Hematopoietic multipotent progenitor cell treated with erythropoietin and hydrocortisone succinate and interleukin-3 and kit ligand, for 4 days (in vitro differentiated cells): ENCODE measurements at places on chromosomes 11 and 22.

DNA sequence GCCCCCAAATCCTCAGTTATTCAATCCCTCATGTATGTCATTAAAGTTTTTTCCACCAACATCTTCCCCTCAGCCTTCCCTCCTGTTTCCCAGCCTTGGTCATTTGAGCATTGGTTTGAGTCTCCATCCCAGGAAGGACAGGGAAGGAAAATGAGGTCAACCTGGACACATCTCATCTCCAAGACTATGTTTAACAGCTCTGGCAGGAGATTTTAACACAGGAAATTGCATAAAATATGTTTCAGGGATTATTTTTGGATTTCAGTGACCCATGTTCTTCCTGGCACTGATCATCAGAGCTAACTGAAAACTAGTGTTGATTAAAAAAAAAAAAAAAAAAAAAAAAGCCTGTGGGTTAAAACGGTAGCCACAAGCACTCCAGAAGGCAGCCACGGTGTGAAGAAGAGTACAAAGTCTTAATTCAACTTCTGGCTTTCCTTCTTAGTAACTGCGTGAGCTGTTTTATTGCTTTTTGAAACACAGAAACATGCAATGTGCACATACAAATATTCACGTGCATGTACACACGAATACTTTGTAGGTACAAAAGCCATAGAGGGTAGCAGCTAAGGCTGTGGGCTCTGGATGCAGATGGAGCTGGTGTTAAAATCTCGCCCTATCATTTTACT lies 164.4 kb upstream of the DDI1 start:
- no peak for DNase-seq

- DNase-seq = no peak
Measured at GRCh38 chr11:70365544-70365927, 32.8 kb upstream of the CTTN start.

DNA sequence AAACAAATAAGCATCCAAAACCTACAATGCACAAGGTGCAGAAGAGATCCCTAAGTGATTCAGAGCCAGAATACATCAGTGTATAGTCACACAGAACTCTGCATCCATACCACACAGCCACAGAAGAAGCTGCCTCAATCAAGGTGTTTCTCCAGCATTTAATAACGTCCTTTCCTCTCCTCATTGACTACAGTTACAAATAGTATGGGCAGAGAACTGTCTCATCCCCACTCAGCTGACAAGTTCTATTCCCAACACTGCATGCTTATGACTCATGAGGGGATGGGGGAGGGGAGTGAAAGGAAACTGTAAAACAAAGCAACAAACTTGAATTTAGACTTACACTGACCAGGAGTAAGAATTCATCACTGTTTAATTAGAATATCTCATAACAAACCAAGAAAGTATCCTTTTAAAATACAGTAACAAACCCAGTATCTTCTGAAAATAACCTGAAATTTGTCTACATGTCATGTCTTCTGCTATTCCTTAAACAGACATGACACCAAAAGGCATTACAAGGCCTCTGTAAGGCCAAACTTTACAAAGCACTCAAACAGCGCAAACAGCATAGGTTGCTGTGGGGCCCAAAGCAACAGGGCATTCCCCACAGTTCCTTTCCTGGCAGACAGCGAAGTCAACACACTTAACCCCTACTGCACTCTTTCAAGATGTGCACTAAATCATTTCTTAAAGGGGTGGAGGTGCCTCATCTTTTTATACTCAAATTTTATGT lies 29.3 kb downstream of the CELF1 start:
- peak; percentile 60 for DNase-seq

DNA sequence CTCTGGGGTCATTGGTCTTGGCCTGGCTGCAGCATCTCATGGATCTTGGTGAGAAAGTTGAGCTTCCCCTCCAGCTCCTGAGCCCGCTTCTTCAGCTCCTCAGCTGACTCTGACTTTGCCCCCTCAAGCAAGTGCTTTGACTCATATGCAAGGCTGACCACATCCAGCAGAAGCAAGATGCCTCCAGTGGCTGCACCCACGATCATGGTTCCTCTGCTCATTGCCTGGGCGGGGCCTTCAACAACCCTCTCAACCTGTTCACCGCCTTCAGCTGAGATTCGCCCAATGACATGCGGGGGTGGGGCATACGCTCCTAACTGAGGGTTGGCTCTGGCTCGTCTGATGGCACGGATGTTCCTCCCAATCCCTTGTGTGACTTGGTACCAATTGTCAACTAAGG lies 11.9 kb downstream of the APOL2 start:
- no peak for DNase-seq

GRCh38 chr11:58654908-58655296 lies 32.4 kb downstream of the CNTF start:
- no peak for DNase-seq

DNA sequence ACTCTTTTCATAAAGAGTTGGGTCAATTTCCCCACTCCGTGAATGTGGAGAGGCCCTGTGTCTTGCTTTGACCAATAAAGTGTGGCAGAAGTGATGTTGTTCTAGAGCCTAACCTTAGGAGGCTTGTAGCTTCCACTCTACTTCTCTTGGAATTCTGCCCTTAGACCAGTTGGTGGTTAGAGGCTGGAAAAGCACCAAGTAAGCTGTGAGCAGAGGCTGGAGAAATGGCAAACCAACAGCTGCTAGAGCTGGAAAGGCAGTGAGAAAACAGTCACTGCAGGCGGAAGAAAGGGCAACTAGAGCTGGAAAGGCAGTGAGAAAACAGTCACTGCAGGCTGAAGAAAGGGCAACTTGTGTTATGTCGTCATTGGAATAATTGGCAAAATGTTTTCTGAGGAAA lies 29.8 kb upstream of the MSANTD2 start:
- DNase-seq = no peak

DNA sequence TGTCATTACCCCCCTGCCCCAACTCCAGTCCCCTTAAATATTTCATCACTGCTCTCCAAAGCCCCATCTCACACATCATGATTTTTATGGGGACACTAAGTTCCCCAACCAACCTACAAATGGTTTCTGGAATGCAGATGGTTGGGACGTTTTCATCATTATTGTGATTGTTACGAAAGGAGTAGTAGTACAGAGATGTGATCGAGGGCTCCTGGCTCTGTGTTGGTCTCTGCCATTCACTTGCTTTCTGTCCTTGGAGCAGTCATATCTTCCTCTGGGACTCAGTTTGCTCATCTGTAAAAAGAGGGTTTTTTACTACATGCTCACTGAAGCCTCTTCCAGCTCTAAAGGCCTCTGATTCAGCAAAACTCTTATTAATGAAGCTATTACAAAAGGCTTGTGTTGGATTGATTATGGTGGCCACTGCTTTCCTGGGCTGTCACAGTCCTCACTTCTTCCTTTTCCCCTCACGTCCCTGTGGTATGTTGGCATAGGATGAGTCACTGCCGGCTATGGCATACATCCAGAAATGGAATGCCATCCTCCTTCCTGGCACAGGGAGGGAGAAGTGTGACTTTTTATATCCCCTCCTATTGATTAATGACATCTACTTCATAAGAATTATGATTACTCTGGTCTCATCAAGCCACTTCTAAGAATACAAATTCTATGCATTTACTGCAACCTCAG lies 593.7 kb downstream of the METTL15 start:
- no peak for DNase-seq

DNA sequence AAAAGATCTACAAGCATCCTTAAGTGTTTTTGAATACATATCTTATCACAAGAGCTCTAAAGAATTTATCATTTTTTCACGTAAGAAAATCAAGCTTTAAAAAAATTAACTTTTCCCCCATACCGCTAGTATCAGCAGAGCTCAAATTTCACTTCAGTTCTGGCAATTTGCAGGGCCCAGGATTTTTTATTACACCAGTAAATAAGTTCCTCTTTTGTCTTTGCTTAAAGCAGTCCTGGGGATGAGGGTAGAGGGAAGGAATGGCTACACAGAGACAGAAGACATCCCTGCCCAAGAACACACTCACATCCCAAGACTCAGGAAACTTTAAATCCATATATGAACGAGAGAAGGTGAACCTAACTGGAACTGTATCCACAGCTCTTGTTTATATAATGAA lies 22.6 kb upstream of the SORL1 start:
- DNase-seq = peak; percentile 44

DNA sequence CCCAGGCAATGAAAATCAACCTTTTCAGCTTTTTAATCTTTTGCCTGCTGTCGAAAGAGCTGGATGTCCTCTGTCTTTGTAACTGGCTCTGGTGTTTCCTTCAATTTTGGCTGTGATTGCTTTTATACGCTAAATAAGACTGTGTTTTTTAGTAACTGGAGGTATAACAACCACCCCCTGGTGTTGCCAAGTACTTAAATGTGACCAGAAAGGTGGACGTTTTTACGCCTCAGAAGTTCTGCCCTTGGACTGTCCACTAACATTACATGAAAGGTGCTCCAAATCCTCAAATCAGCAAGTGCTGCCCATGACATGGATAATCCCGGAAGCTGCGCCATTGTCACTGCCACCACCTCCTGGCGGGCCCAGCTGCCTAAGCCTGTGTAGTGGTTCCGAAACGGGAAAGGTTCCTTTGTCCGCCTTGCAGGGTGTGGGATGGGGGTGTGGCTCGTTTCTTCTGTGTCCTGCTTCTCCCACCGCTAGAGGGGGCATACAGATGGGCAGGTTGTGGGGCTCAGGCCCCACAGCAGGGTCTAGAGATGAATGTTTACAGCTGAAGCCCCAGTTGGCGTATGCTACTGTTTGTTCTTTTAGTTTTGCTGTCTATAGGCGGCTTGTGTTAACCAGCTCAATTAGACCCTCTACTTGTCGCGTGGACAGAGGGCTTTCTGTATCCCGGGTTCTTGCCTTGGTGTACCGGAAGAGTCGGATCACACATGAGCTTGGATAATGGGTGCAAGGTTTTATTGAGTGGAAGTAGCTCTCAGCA lies 82.2 kb upstream of the SEPTIN5 start:
- peak; percentile 82 for DNase-seq

DNA sequence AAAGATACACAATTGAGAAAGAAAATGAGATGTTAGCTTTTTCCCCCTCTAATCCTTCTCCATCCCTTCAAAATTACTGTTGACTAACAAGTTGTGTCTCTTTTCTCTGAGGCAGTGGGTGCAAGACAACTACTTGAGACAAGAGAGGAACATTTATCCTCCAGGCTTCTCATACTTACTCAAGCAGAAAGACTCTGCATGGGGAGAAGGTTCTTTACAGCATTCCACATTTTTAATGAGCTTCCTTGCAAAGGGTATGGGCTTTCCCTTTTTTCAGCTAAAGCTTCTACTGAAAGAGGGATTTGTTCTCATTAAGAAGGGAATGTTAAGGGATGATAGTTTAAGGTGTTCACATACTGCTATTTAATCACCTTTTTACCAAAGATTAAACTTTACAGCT lies 47.8 kb downstream of the PAX6 start:
- DNase-seq = no peak

- DNase-seq = no peak
Measured at GRCh38 chr11:121132211-121132976, 31.4 kb downstream of the TECTA start.

- no peak for DNase-seq
Measured at GRCh38 chr22:44888491-44889254, 121.1 kb downstream of the PHF21B start.

- DNase-seq = peak; percentile 59
Measured at GRCh38 chr11:1293619-1294015, 15.8 kb downstream of the TOLLIP start.

DNA sequence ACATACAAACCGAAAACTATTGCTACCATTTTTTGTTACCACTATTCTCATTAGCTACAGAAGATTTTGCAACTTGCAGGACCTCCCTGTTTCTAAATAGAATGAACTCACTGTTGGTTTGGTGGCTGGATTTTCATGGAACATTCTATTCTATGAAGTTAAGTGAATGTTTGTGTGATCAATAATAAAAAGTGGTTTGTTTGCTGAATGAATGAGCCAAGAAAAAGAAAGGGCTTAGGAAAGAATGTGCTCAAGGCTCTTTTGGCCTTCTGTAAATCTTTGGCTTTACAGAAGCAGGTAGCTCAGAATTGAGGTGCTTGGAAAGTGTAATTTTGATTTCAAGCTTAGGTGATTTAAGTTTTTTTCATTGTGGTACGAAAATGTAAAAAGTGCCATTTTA lies 5.9 kb upstream of the SCGB1D2 start:
- no peak for DNase-seq

DNA sequence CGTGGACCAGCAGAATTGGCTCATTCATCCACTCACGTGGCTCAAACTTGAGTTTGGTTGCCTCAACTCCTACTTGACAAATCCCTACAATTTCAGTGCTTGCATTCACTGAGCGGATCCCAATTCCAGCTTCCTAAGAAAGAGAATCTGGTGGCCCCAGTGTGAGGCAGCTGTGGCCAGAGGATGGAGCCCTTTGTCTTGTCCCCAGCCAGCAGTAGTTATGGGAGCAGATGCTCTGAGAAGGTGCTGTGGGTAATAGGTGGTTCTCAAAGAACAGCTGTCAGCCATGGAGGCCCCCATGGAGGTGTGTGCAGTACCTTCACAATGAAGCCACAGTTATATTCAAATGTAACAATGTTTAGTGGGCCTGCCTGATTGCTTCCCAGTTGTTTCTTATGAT lies 39.3 kb downstream of the KREMEN1 start:
- DNase-seq = no peak

DNA sequence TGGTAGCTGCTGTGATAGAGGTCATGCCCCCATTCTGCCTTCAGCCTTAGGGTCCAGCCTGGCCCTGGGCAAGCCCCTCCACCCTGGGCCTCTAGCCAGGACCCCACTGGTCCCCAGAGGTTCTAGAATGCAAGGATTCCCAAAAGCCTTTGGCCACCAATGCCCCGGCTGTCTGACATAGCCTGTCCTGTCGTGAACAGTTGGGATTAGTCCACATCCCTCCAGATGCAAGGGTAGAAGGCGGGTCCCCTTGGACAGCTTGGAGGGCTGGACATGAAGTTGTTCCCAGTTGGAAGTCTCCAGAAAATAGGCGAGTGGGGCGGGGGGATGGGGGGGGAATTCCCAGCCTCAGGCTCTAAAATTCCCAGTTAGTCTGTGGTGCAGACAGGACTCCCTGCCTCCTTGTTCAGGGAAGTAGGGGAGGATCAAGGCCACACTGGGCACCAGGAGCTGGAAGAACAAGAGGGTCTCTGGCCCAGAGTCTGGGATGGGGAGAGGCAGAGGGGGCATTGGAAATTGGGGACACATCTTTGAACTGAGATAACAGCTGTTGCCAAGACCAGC lies 5.2 kb upstream of the ADORA2A start:
- DNase-seq = no peak

- DNase-seq = no peak
Measured at GRCh38 chr11:61635787-61636186, 44.4 kb upstream of the DAGLA start.

- DNase-seq = no peak
Measured at GRCh38 chr11:22521226-22521625, 104.4 kb downstream of the FANCF start.

GRCh38 chr11:35723913-35724312 lies 61.3 kb downstream of the TRIM44 start:
- DNase-seq = peak; percentile 46
